Stimulated activated CD8-positive, alpha-beta memory T cell treated with anti-CD3 and anti-CD28 coated beads, Interleukin-7, amount 100 ng/mL, for 4 hours (primary cell): ENCODE measurements at places on chromosomes 11 and 22.

GRCh38 chr22:27438271-27438980 is 363.1 kb downstream of the MN1 start:
- DNase-seq: no peak

DNA sequence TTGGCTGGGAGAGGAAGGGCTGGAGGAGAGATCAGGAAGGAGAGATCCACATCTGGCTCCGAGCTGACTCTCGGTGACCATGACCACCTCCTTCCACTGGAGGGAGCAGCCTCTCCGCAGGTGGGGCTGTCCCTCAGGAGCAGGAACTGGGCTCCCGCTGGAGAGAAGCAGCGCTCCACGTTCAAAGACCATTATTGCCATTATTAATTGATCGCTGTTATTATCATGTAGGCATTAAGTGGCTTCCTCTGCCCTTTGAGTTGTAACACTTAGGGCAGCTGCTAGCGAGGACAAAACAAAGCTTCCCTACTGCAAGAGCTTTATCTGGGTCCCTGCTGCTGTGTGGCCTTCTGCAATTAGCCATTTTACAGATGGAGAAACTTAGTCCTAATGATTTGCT is 251.9 kb downstream of the ST3GAL4 start:
- DNase-seq: no peak

- DNase-seq: no peak
These were observed 16.7 kb upstream of the UCP3 start for GRCh38 chr11:74025467-74026166.

- DNase-seq: no peak
These were observed 264 bp downstream of the CHEK1 start for GRCh38 chr11:125625225-125625629.

DNA sequence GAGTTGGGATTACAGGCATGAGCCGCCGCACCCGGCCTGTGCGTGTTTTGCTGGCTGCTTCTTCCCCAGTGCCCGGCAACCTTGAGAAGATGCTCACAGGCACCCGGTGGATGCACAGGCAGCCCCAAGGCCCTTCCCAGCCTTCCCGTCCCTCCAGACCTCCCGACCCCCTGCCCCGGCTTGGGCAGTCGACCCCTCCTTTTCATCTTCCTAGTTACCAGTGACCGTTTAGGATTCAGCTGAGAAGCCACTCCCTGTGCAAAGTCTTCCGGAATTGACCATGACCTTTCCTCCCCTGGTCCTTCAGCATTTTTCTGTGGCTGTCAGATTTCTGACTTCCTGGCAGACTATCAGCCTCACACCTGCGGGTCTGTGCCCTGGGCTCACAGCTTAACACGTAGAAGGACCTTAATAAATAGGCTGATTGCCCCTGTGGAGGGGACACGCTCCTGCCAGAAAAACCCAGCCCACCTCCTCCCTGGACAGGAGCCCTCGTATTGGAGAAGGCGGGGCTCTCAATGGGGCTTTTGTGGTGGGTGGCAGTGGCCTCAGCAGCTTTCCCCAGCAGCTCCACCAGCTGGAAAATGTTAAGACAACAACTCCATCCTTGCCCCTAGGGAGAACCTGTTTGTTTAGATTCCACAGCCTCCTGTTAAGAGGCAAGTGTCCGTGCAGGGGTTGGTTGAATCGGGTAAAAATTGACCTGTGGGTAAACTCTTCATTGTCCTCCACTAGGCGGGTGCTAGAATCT is 10.4 kb upstream of the ANO1 start:
- no peak for DNase-seq

DNA sequence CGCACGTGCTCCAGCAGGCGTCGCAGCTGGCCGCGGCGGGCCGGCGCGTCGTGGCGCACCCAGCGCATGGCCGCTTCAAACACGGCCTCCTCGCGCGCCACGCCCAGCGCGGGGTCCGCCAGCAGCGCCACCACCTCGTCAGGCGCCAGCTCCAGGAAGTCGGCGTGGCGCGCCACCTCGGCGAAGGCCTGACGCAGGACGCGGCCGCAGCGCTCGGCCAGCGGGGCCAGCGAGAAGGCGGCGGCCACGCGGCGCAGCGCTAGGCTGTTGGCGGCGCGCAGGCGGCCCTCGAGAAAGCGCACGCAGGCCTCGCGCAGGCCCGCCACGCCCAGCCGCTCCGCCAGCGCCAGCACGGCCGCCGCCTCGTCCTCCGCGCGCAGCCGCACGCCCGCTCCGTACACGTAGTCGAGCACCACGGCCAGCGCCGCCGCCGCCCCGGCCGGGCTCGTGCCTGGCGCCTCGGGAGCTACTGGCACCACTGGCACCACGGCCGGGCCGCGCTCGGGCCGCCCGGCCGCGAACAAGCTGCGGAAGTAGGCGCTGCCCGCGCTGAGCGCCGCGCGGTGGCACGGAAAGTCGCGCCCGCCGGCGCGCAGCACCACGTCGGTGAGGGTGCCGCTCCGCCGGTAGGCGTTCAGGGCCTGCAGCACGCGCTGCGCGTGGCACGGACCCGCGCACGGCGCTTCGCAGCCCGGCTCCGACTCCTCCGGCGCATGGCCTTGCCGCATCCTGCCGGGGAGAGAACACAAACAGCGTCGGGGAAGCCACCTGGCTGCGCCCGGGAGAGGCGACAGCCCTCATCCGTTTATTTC is 2.9 kb downstream of the KLHL35 start:
- DNase-seq: peak; percentile 12

- DNase-seq: no peak
These were observed 4.7 kb downstream of the CSDC2 start for GRCh38 chr22:41565403-41566054.

GRCh38 chr11:83401506-83402225 is 115.5 kb upstream of the CCDC90B start:
- no peak for DNase-seq
